ENCODE measurements at places on chromosomes 16 and 17.

DNA sequence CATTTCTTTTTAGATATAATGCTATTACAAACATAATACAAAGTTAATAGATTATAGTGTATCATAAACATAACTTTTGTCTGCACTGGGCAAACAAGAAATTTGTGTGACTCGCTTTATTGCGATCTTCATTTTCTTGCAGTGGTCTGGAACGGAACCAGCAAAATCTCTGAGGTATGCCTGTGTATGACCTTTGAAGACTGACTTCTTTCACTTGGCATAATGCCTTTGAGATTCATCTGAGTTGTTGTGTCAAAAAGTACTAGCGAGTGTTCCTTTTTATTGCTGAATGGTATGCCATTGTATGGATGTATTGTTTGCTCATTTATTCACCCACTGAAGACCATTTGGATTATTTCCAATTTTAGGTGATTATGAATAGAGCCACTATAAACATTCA lies 69.2 kb downstream of the TANC2 start:
- DNase-seq, result no peak

- no peak for DNase-seq
Observed at GRCh38 chr16:3118204-3118790, 5.9 kb downstream of the ZNF205 start.

DNA sequence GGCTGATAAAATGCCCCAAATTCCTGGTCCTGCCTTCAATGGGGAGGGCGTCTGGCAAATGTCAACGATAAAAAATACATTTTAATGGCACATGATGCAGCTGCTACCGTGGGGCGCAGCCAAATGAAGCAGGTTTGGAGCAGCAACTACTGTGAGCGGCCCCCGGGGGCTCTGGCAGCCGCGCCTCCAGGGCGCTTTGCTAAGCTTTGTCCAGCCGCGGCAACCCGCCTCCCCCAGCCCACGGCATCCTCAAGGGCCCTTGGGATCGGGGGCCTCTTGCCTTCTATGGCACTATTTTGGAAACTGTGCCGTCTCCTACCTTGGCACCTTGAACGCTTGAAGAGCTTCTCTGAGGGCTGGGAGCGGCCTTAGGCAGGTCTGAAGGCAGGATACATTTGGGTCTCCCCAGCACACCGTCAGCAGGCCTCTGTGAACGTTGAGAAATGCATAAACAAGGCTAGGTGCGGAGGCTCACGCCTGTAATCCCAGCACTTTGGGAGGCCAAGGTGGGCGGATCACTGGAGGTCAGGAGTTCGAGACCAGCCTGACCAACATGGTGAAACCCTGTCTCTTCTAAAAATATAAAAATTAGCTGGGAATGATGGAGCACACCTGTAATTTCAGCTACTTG lies 25.1 kb downstream of the TBX4 start:
- no peak for DNase-seq

- no peak for DNase-seq
Observed at GRCh38 chr16:16997349-16997748, 473.4 kb downstream of the XYLT1 start.

GRCh38 chr16:396605-397004 lies 394 bp upstream of the NME4 start:
- no peak for DNase-seq

DNA sequence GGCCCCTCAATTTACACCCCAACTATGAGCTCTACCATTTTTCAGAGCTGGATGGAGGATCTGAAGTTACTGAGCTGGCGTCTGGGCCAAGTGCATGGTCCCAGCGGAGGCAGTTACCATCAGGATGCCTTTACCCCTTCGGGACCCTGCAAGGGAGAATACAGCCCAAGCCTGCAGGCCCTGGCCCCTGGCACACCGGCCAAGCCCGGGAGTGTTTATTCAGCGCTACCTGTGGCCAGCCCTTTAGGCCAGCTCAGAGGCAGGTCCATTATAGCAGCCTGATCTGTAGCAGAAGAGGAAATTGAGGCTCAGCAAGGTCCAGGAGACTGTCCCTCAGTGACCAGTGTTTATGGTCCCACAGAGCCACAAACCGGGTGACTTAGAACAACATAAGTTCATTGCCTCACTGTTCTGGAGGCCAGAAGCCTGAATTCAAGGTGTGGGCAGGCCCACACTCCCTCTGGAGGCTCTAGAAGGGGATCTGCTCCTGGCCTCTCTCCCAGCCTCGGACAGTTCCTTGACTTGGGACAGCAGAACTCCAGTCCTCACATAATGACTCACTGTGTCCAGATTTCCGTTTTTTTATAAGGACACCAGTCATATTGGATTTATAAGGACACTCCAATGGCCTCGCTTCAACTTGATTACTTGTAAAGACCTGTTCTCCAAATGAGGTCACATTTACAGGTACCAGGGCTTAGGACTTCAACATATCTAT lies 8.8 kb downstream of the SEC14L5 start:
- DNase-seq, result no peak

DNA sequence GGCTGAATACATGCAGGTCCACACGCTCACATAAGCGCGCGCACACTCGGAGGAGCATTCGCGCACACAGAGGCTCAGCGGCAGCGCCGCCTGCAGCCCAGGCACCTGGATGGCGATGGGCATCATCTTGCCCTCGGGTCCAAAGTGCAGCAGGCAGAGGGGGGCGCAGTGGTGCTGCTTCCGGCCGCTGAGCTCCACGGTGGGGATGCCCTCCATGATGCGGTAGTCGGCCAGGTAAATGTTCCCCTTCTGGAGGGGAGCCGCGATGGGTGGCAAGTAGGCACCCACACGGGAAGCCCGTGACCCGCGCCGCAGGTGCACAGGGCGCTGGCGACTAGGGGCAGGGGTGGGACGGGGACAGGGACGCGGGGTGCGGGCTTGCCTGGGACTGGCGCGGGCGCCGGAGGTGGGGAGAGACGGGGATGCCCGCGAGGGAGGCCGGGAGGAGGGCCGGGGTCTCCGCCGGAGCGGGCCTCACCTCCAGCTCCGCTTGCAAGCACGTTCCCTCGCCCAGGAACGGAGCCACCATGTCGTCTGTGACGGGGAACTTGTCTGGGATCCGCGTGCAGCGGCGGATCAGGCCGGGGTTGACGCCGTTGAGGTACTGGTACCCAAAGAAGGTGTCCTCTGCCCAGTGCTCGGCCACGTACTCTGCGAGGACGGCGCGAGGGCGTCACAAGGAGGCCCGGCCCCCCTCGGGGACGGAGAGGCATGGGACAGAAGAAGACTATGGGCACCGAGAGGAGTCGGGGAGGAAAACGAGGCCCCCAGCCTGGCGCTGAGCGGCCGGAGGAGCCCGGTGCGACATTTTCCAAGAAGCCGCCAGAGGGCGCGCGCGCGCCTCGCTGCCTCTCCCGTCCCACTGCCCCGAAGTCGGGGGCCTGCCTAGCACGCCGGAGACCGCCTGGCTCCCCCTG lies 8.0 kb downstream of the ALOX12B start:
- DNase-seq, result peak; percentile 66

DNA sequence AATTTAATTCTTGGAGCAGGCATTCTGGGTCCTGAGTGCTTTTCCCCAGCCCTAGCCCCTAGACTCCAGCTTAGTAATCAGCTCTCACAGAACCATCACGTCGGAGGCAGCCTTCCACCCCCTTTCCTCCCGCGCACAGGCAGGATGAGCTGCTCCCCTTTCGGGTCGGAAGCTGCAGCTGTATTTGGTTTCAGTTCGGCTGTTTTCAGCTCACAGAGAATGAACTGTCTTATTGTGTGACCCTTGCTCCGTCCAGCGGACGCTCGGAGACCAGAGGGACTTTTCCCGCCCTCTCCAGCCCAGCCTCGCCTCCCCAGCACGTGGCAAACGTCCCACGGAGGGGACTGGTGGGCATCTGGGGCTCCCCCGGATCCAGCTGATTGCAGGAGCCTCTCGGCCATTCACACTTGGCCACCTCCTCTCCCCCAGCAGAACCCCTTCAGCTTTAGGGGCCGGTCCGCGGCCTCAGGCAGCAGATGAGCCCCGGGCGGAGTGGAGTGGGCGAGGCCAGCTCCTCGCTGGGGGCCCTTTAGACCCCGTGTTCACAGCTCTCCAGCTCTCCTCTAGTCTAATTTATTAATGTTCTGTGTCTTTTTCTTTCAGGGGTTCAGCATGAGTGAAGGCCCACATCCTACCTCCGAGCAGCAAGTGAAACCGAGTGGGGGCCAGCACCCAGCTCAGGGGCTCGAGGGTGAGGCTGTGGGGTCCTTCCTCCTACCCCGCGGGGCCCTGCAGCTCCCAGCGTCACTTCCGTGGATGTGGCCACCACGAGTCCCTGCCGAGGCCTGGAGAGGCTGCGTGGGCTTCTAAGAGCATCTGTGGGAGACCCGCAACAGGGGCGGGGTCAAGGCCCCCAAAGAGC lies 863 bp upstream of the UTS2R start:
- DNase-seq, result no peak

DNA sequence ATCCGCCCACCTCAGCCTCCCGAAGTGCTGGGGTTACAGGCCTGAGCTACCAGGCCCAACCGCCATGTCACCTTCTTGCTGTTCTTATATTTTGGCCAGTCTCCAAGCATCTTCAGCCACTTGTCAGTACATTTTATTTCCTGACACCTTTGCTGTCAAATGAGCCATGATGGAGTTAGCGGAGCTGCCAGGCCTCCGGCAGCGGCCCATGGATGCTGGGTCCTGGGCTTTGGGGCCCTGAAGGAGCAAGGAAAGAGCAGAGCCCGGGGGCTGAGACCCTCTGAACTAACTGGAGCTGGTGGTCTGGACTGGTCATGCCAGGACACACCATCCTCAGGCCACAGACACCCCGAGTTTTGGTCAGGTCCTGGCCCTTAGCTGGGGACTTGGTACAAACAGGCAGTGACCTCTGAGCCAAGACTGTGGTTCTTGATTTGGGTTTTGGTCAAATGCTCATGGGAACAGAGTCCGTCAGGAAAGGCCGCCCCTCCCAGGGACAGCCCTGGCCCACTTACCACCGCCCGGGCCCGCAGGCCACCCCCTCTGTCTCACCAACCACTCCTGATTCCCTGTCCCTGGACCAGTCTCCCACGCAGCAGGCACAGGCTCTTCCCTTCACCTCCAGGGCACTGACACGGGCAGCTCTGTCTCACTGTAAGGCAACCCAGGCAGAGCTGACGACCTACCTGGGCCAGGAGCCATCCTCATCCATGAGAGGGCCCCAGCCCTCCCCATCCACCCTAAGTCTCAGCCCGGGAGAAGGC lies 42.0 kb downstream of the TNFRSF13B start:
- no peak for DNase-seq

- DNase-seq, result no peak
Observed at GRCh38 chr17:40317345-40317873, 8.4 kb downstream of the RARA start.

DNA sequence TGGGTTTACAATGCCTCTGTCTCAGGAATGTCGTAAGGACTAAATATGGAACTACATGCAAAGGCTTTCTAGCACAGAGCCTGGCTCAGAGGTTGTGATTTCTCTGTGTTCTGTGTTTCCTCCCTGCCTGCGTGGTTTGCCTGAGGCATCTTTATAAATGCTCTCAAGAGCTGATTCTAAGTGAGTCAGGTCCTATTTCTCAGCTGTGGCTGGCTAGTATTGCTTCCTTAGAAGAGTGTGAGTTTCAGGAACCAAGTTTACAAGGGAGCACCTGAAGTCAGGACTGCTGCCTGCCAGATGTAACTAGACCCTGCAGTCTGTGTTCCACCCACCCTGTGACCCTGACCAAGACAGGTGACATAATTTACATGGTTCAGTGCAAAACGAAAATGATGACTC lies 8.0 kb upstream of the CCL1 start:
- no peak for DNase-seq

GRCh38 chr17:39753514-39754160 lies 15.9 kb downstream of the GRB7 start:
- DNase-seq, result peak; percentile 71

DNA sequence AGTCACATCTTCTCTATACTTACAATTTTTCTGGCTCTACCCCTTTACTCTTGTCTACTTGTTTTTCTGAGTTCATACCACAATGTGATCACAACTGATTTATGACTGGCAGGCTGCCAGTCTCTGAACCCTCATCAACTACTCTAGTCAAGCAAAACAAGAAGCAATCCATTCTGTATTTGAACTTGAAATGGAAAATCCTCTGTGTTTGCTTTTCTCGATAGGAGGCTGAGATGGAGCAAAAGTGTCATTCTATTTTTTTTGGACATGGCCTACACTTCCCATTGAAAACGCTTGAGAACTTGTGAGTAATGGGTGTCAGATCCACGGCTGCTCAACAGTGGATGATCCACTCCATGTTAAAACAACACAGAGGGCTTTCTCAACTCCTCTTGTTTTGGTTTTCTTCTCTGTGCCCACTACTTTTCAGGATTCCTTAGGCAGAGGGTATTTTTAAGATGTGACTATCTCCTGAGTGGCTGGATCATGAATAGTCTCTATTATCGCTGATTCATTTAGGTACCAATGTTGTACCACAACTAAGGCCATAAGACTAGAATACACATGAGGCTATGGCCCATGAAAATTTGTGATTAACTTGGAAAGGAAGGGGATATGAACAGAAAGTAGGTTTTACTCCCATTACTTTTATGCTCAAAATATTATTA lies 11.7 kb downstream of the TMEM100 start:
- no peak for DNase-seq
